ENCODE measurements at places on chromosomes 13 and 19.

GRCh38 chr13:52001120-52001731 is 10.0 kb downstream of the ATP7B start:
- DNase-seq: peak; percentile 55

DNA sequence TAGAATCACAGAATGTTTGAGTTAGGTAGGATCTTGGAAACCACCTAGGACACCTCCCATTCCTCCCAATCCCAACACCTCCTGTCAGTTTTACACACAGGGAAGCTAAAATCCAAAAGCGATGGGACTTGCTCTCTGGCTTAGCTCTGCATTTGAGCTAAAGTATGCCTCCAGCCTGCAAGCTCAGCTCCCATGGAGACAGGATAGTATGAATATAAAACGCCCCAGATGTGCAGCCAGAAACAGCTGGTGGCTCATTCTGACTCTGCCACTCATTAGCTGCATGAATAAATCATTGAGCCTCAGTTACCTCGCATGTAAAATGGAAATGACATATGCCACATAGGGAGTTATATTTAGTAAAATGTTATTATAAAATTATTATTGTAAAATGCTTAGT is 336.0 kb downstream of the SUCLA2 start:
- no peak for DNase-seq

GRCh38 chr13:34864671-34865070 is 77.4 kb upstream of the NBEA start:
- peak; percentile 2 for DNase-seq

GRCh38 chr13:69474011-69474685 is 633.5 kb upstream of the ATXN8OS start:
- no peak for DNase-seq

GRCh38 chr13:23349161-23349897 is 84.2 kb downstream of the SACS start:
- DNase-seq: peak; percentile 89

- peak; percentile 85 for DNase-seq
Observed at GRCh38 chr13:41053384-41053826, 7.9 kb upstream of the WBP4 start.

GRCh38 chr19:39829702-39830275 is 4.2 kb downstream of the DYRK1B start:
- no peak for DNase-seq

DNA sequence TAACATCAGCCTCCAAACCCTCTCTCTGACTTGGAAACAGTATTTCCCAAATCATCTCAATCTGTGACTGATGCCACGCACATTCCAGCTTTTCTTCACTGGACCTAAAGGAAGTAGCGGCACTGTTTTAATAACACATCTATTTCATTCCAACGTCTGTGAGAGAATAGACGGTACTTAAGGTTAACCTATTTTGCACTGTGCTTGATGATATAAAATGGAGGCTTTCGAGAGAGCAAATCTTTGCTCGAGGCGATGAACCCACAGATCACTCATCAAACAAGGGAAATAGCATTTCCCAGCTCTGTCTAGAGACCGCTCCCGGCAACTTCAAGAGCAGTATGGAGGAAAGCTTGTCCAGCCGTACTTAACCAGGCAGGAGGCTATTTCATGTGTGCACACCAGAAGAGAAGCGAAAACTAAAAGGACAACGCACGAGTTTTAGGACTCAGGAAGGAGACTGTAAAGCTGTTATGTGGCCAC is 2.9 kb downstream of the UBL3 start:
- DNase-seq: peak; percentile 56

- peak; percentile 72 for DNase-seq
Observed at GRCh38 chr13:43935878-43936277, 56.2 kb downstream of the LACC1 start.

DNA sequence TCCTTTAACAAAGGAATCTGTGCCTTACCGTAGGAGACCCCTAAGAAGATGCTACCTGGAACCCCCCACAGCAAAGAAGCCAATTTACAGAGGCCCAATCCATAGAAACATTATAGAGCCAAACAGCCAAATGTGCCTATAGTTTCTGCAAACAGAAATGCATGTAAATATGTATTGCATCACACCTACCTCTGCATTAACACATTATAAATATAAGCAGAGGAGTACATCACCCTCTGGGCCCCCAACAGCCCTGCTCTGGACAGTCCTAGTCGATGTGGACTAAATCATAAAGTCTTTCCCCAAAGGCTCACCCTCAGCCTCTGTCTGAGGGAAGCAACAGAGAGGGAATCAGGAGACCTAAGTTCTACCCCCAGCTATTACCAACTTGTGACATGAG is 25.7 kb downstream of the ZNF541 start:
- DNase-seq: no peak

DNA sequence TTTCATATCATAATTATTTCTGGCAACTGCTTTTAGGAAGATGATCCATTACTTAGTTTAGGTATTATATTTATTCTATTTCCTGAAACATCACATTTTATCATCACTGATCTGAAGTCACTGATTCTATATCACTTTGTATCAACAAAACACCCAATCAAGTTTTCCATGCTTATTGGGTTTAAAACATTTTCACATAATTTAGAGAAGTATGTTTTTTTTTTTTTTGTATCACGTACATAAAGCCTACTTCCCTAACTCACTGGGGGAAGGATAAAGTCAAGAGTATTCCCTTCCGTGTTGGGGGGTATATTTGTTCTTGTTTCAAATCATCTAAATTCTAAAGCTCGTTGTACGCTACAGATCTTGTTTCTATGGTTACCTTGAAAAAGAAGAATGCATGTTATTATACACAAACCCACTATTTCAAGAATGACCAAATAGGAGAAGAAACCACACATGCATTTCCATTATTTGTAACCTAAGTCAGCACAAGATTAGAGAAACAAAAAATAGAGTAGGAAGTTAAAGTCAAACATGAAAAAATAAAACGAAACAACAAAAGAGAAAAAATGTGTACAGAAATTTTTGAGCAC is 637.2 kb upstream of the MIR17HG start:
- DNase-seq: no peak

- no peak for DNase-seq
Observed at GRCh38 chr13:106488076-106488475, 47.4 kb downstream of the EFNB2 start.

DNA sequence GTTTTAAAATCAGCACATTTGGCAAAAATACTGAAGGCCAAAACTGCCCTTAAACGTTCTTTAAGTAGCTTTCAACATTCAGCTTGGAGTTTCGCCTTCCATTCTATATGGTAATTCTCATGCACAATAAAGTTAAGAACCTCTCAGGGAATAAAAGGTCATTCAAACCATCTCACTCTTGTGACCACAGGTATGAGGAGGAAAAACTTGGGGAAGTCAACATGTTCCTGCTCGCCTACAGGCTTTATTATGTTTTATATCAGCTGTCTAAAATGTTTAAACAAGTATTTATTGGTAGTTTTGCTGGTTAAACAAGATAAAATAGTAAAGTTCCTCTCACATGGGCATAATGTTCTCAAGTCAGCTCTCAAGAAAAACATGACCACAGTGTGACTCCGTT is 19.9 kb upstream of the TM9SF2 start:
- no peak for DNase-seq

- DNase-seq: no peak
Observed at GRCh38 chr19:10889880-10890279, 18.5 kb downstream of the CARM1 start.

DNA sequence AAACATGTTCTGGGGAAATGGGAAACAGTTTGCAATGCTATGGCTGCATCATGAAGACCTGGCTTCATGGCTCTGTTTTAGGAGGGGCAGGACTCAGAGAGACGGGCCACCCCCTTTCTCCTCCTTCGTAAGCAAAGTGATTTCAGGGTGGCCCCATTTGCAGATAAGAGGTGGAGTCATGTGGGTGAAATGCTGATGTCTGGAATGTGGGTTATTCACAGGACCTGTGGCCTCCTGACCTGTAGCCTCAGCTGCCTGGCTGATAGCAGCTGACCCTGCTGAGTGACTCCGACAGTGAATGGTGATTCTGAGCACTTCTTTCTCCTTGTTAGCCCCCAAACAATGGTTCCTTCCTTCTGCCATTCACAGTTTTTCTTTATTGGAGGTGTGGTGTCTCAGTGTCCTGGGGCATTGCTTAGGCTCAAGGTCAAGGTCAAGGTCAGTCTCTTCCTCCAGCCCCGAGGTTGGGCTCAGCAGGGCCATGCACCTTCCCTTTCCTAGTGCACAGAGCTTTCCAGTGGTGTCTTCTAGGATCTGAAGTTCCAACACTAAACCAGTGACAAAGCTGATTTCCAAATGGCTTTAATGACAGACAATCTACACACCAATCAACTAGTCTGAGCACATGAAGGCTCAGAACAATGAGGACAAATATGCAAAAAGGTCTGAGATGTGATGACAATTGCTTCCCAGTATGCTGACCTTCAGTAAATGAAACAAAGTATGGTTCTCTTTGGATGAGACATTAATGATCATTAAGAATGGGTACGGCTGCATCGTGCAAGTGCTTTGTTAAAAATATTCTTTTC is 49.6 kb upstream of the ANKRD10 start:
- DNase-seq: no peak

GRCh38 chr19:18017275-18018083 is 9.5 kb downstream of the ARRDC2 start:
- no peak for DNase-seq

- DNase-seq: no peak
Observed at GRCh38 chr13:71068041-71068440, 799.0 kb downstream of the DACH1 start.

GRCh38 chr13:78228211-78228610 is 309.6 kb upstream of the EDNRB start:
- no peak for DNase-seq

- peak; percentile 31 for DNase-seq
Observed at GRCh38 chr13:24851546-24851945, 87.6 kb downstream of the RNF17 start.

- DNase-seq: no peak
Observed at GRCh38 chr13:40191186-40191980, 475.1 kb downstream of the FOXO1 start.
